ENCODE measurements at places on chromosomes 7 and 10.

GRCh38 chr10:25014579-25014978 is 1.4 kb downstream of the ENKUR start:
- no peak for DNase-seq

GRCh38 chr10:50809596-50809995 is 69.9 kb downstream of the ASAH2B start:
- DNase-seq: no peak

DNA sequence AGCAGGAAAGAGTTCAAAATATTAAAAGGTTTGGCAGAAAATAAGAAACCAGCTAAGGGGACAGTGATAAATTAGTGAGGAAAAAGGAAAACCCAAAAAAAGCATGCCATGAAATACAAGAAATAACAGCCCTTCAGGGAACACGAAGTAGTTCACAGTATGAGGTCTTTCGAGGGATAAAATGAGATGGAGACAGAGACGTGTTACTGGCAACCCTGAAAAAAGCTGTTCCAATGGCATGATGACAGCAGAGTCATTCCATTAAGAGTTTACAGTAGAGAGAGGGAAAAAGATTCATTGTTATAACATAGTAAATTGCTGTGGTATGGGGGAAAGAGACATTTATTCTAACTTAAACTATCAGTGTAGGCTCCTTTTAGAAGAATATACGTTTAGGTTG is 391.2 kb downstream of the ANKRD7 start:
- no peak for DNase-seq

- peak; percentile 78 for DNase-seq
Measured at GRCh38 chr10:11472158-11472753, 139.2 kb downstream of the USP6NL start.

DNA sequence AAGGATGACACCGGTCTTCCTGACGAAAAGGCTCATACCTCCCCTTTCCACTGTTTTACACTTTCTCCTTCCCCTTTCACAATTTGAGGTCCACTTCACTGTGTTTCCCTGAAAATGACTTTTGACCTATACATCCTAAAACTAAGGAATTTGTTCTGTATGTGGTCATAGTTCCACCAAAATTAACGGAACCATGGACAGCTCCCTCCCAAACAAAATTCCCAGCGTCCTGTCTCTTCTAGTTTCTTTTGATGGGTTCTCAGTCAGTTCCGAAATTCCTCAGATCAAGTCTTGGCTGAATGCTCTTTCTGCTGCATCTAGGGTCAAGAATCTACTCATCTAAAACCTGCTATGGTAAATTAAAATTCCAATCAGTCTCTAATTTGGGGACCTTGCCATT is 1191.9 kb downstream of the CNTNAP2 start:
- DNase-seq: no peak
